DMS153 (cell line): ENCODE measurements at places on chromosomes 11 and 22.

GRCh38 chr22:36881504-36882245, 20.9 kb downstream of the NCF4 start:
- DNase-seq = no peak

DNA sequence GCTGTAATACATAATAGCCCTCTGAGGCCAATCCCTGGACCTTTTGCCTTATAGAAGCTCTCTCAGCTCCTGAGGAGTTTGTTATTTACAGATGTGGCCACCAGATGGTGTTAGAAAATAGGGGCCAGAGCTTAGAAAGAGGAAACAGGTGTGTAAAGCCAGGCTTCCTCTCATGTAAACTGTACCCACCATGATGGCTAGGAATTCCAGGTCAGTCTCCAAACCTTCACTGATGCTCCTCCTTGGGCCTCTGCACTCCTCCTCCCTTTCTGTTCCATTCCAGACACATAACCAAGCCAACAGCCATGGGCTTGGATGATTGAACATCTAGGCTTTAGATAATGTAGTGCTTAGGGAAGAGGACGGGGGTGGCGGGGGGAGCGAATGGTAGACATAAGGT, 39.7 kb downstream of the USP35 start:
- peak; percentile 72 for DNase-seq

DNA sequence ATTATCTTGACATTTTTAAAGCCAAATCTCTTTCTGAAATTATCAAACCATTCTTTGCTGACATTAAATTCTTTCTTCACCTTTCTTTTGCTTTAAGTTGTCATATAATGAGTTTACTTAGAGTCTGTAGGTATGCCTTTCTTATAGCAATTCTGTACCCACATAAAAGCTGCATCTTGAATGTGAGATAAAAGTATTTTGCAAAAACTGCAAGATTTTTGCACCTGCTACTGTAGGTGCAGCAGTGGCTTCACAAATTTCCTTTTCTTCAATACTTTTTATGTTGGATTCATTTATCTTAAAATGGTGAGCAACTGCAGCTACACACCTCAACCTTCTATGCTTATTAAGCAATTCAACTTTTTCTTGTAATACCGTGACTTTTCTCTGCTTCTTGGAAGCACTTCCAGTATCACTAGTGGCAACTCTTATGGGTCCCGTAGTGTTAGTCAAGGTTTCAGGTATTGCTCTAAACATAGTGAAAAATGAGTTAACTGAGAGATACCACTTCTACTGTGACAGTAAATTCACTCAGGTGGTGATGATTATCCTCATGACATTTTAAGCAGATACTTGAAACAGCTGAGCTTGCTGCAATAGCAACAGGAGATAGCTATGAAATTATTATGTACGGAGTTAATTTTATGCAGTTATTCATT, 18.8 kb downstream of the ZFP91 start:
- DNase-seq = no peak

DNA sequence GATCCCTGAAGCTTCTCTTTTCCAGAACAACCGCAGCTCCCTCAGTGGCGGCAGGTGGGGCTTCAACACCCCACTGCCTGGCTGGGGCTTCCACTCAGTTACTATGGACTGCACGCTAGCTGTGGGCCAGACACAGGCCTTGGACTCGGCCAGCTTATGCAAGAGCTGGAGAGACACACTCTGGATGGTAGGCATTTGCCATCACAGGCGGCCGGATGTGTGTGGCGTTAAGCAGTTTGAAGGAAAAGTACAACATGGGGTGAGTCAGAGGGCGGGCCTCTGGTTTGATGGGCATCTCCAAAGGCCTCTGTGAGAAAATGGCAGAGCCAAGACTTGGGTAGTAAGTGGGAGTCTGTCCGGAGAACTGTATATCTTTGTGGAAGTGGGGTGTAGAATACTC, 17.6 kb downstream of the KCNJ4 start:
- no peak for DNase-seq

DNA sequence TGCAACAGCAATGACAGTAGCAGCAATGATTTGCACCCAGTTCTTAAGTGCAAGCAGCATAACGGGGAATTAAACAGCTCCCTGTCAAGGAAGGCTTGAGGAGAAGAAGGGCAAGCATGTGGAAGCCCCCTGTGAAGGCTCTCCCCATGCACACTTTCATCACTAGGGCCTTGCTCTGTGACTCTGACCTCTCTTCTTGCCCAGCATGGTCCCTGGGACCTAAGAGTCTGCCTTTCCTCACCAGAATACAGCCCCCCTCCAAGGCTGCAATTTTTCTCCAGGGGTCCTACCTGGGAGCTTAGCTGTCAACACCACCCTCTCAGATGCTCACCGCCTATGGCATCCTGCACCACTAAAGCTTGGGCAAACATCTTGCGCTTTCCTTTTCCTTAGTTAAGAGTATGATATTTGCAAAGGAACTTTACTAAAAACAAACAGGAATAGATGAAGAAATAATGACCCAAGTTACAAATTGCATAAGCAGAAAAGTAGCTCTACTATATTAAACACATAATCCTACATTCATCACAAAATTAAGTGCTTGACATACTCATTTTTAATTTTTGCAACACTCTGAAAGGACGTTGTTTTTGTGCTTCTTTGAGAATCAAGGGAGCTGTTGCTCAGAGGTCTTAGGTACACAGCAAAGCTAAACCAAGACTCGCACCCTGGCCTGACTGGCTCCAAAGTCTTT, 187.6 kb downstream of the ADAMTS15 start:
- no peak for DNase-seq

DNA sequence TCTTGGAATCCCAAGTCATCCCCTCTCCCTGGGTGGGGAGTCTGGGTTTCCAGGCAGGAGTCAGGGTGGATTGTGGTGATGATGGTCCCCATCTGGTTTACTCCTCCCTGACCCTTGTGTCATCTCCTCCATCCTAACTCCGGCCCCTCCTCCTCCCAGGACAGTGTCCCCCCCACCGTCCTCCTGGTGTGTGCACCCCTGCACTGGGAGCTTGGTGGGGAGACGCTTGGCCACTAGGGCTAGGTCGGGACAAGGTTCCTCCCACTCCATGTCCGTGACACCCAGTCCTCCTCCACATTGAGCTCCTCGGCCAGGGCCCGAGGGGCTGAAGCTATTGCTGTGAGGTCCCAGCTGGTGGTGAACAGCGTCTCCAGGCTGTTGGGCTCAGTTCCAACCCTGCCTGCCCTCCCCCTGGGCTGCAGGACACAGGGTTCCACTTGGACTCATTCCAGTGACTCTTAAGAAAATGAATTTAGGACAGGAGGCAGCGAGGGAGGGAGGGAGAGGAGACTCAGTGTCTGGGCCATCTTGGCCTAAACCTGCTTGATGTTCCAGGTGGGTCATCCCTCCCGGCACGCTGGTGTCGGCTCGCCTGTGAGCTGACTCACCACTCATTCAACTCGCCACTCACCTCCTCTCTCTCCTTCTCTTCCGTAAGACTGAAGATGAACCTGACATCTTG, 433.2 kb downstream of the TBC1D22A start:
- DNase-seq = no peak

GRCh38 chr22:22681221-22681739, 36.9 kb downstream of the GGTLC2 start:
- DNase-seq = no peak

- no peak for DNase-seq
Measured at GRCh38 chr22:49468487-49469198, 359.0 kb downstream of the BRD1 start.

- no peak for DNase-seq
Measured at GRCh38 chr11:111269146-111269868, 23.8 kb downstream of the POU2AF2 start.

DNA sequence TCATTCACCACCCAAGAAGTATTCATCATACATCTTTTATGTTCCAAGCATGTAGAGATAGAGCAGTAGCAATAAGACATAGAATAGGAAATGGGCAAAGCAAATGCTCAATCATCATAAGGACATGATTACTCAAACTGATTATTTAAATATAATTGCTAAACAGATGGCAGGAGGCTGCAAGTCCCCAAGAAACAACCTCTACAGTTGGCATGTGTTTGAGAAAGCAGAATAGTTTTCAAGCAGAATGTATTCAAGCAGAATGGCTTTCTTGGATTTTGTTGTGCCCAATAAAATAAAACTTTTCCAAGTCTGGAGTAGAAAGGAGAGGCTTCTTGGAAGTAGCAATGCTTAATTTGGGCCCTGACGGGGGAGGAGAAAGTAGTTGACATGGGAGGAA, 86.5 kb upstream of the SYN3 start:
- DNase-seq = no peak

- no peak for DNase-seq
Measured at GRCh38 chr11:57359896-57360690, 20.9 kb downstream of the PRG3 start.

GRCh38 chr22:43976861-43977795, 21.9 kb downstream of the SAMM50 start:
- no peak for DNase-seq

GRCh38 chr22:45785458-45785857, 113.8 kb downstream of the ATXN10 start:
- no peak for DNase-seq

DNA sequence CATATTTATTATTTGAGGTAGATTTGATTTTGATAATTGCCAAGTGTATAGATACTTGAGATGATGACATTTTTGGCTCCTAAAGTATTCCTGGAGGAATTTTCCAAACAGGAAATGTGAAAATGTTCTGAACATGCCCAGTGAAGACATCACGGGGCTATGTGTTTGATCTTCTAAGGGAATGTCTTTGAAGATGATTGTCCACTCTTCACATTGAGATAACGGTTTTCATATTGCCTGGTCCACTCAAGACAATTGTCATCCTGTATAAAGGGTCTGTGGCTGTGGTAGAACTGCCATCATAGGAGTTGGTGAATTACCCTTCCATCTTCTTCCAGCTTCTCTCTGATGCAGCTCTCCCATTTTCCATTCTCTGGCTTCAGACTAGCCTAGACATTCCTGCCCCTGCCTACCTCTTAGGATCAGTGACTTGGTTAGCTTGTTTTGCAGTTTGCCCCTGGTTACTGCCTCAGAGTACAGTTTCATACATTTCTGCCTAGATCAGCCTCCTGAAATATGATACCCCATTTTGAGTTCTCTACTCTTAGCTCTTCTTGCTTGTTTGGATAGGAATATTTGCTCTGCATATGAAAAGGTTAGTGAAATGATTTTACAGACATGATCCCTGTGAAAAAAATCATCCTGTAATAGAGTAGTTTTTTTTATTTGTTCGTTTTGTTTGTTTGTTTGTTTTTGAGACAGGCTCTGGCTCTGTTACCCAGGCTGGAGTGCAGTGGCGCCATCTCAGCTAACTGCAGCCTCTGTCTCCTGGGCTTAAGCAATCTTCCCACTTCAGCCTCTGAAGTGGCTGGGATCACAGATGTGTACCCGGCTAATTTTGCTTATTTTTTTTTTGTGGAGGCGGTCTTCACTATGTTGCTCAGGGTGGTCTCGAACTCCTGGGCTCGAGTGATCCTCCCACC, 111.4 kb upstream of the SORL1-AS1 start:
- DNase-seq = peak; percentile 54

GRCh38 chr11:20046416-20046815, 113.9 kb downstream of the DBX1 start:
- DNase-seq = no peak

GRCh38 chr22:40782521-40782920, 36.6 kb downstream of the SLC25A17 start:
- no peak for DNase-seq

GRCh38 chr11:7486781-7487140, 1.5 kb downstream of the OLFML1 start:
- no peak for DNase-seq

GRCh38 chr11:15852179-15852578, 504.2 kb downstream of the SOX6 start:
- no peak for DNase-seq

DNA sequence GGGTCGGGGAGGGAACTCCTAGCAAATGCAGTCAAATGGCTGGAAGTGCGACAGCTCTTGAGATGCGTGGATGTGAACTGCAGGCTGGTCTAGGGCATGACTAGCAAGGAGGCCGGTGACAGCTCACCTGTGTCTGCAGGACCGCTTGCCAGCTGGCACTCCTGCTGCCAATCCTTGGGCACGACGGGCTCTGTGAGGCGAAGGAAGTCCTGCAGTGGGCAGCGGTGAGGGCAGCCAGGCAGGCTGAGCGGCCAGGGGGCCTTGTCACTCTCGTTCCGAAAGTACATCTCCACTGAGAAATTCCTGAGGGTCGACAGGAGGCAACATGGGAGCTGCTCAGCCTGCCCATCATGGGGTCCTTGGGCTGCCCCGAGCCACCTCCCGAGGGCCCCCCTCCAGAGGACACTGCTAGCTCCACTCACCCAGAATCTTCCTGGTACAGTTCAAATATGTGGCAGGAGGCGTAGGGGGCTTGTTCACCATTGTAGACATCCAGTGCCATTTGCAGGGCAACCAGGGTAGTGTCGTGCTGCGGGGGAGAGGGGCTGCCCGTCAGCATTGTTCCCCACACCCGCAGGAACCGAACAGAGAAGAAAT, 5.9 kb downstream of the ACP2 start:
- no peak for DNase-seq

DNA sequence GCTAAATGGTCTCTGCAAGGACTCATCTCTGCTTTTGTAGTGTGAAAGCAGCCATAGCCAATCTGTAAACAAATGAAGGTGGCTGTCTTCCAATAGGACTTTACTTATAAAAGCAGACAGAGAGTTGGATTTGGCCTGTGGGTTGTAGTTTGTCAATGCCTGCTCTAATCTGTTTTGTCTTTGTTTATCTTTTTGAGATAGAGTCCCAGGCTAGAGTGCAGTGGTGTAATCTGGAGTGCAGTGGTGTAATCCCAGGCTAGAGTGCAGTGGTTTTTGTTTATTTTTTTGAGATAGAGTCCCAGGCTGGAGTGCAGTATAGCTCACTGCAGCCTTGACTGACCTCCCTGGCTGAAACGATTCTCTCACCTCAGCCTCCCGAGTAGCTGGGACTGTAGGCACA, 8.6 kb downstream of the PPP6R3 start:
- no peak for DNase-seq
